ENCODE measurements at places on chromosomes 1 and 21.

DNA sequence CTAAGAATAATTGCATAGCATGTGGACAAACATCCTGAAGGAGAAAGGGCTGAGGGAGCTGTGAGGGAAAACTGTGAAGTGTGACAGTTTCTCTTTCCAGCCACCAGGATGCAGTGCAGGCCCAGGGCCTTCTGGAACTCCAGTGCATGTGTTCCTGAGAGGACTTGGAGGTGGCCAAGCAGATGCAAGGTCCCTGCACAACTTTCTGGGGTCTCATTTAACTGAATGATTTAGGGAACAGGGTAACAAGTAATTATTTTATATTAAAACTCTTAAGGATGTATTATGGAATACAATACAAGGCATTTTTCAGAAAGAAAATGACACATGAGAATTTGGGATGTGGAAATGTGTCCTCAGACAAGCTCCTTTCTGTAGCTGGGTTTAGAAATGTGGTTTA lies 61.2 kb upstream of the MCOLN3 start:
- DNase-seq: no peak

DNA sequence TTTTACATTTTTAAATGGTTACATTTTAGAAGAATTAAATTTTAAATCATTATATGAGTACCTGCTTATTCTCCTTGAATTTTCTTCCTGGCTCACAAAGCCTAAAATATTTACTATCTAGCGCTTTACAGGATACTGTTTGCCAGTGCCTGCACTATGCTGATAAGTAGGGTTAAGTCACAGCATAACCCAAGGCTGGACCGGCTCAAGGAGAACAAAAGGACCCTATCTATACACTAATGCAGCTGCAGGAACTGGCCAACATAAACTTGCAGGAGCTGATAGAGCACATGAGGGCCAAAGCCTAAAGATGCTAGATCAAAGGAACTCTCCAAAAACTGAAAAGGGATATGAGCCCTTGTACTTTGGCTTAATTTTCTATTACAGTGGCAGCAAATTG lies 1086.9 kb upstream of the TMPRSS15 start:
- no peak for DNase-seq

DNA sequence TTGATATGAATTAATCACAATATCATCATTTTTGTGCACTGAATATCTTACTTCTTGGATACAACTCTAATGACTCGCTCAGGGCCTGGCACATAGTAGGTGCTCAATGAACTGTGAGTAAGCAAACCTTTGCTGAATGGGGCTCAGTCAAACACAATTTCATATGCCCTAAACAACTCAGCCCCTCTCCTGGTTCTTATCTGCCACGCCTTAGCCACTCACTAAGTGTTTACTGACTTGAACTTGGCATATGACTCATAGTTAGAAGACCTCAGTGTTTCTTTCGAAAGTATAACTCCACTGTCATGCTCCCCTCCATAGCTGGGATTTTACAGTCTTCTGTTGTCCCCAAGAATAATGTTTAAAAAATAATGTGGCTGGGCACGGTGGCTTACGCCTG lies 4.8 kb upstream of the IFNLR1 start:
- peak; percentile 9 for DNase-seq

DNA sequence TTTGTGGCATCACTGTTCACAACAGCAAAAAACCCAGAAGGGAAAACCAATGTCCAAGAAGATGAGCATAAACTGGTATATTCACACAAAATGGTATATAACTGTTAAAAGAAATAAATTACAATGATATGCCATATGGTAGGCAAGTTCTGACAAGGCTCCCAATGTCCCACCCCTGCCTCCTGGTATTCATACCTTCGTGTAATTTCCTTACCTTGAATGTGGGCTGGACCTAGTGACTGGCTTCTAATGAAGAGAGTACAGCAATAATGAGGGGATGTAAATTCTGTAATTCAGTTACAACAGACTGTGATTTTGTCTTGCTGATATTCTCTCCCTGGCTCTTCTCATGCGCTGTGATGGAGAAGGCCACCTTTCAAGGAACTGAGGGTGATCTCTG lies 9.3 kb downstream of the ANKRD45 start:
- DNase-seq: no peak

GRCh38 chr1:17265950-17266349 lies 17.1 kb downstream of the PADI3 start:
- no peak for DNase-seq

DNA sequence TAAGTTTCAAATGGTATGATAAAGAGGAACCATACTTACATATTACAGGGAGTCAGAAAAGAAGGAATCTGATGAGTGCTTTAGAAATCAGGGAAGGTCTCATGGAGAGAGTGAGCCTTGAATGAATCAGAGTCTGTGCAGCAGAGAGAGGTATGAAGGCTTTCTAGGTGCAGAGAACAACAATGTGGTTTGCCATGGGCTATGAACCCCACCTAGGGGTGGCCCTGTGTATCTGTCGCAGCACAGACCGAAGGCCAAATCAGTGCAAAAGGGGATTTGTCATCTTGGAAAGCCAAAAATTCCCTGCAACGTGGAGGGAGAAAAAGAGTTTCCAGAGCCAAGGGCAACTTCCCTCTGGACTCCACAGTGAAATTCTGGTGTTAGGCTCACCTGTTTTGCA lies 3.5 kb downstream of the PAPPA2 start:
- DNase-seq: no peak

DNA sequence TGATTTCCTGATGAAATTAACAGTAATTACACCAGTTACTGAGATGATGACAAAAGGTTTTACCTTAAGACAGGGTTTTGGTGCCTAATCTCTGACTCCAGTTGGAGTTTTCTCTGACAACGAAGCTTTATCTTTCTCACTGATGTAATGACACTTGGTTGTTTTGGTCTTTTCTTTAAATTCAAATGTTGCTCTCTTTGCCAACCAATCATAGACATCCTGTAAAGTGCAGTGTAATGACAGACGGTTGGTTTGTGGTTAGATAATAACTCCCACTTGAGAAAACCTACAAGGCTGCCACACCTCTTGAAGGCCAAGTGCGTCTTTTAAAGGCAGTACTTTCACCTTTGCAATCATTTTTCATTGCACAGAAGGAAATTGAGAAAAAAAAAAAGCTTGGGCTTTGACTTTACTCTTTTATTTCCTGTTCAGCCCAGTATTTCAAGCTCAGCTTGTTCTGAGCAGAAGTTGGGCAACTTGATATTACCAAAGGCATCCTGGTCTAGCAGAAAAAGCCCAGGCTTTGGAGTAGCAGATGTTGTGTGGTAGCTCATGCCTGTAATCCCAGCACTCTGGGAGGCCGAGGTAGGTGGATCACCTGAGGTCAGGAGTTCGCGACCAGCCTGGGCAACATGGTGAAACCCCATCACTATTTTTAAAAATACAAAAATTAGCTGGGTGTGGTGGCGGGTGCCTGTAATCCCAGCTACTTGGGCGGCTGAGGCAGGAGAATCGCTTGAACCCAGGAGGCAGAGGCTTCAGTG lies 14.9 kb downstream of the PDIK1L start:
- DNase-seq: no peak

DNA sequence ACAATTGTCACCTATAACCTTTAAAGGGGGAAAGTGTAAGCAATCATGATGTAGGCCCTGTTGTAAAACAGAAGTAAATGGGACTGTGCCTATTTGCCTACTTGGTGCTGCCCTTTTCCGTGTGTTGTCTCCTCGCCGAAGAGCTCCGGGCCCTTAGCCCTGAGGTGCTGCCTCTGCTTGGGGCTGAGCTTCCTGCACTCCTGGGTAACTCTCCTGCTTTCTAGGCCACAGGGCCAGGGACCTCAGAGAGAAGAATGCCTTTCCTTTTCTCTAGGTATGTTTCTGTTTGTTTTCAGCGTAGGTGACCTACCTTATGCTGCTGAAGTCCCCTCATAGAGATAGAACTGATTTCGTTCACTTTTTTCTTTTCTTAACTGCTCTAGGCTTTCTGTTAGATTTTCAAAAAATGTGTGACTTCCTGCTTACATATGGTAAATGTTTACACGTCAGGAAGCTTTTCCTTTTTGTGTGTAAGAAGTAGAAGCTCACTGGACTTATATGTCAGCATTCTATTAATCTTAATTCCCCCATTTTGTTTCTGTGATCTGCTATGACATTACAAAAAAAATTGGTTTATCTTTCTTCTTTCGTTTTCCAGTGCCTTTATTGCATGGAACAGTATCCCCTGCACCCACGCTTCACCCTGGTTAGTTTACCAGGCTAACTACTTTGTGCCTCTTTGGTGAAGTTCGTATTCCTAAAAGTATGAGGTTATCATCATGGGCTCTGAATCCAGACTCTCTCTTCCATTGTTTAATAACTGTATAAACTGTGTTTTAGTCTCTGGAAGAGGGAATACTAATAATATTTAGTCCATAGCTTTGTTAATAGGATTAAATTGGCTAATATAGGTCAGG lies 61.7 kb downstream of the ITSN1 start:
- DNase-seq: no peak

GRCh38 chr1:20123722-20124455 lies 4.6 kb upstream of the PLA2G2D start:
- DNase-seq: no peak

- DNase-seq: no peak
Observed at GRCh38 chr1:70930062-70930461, 117.6 kb downstream of the PTGER3 start.

GRCh38 chr1:65265651-65266351 lies 43.5 kb upstream of the DNAJC6 start:
- DNase-seq: no peak

DNA sequence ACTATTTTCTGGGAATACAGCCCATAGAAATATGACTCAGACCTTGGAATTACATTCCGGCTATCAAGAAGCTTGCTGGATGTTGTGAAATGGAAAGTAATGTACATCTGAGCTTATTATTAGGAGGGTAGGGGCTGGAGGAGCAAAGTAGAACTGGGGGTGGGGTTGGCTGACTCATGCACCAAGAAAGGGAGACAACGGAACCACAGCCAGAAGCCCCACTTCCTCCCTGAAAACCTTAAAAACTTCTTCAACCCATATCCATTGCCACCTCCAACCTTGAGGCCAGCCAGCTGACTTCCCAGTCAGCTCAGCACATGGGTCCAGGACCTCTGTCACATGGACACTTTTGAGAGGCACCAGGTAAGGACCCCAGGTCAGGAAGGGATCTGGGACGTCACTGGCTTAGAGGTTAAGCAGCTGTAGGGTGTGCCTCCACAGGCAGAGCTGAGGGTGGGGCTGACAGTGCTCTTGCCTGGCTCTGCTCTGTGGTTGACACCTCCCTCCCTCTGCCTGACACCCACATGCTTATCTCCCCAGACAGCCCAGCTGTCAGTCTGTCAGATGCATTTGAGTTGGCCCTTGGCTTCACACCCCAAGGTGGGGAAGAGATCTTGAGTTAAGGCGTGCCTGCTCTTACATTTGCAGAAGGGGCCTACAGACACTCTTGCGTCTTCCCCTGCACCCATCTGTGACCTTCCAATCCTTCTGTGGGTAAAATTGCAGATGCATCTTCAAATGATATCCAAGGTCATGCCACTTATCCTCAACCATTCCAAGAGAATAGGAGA lies 5.7 kb upstream of the ZNF683 start:
- DNase-seq: peak; percentile 54

DNA sequence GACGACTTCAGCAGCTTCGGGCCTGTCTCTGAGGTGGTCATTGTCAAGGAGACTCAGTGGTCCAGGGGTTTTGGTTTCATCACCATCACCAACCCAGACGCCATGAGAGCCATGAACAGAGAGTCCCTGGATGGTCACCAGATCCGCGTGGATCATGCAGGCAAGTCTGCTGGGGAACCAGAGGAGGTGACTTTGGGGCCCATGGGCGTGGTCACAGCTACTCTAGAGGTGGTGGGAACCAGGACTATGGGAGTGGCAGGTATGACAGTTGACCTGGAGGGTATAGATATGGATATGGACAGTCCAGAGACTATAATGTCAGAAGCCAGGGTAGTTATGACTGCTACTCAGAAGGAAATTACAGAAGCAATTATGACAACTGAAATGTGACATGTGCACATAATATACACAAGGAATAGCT lies 19.3 kb upstream of the METTL13 start:
- no peak for DNase-seq

- DNase-seq: no peak
Observed at GRCh38 chr1:21764615-21765423, 18.1 kb downstream of the USP48 start.

Data from stimulated activated CD4-positive, alpha-beta T cell treated with anti-CD3 and anti-CD28 coated beads, TNF-alpha, amount 100 ng/mL, for 48 hours (primary cell).